Left ventricle myocardium inferior (tissue), 1 donor: ENCODE measurements at places on chromosomes 5 and 9. TPM values are rescaled to one million over a fixed set of nuclear protein-coding genes. Genes with fewer than 3 reads are reported as not detected.

TSLP gene
- total RNA-seq: 5.3 TPM

DMXL1 gene
- total RNA-seq: 22.3 TPM

- no peak for DNase-seq
Measured at GRCh38 chr5:149040421-149040820, 22.4 kb downstream of the SH3TC2 start.

DNA sequence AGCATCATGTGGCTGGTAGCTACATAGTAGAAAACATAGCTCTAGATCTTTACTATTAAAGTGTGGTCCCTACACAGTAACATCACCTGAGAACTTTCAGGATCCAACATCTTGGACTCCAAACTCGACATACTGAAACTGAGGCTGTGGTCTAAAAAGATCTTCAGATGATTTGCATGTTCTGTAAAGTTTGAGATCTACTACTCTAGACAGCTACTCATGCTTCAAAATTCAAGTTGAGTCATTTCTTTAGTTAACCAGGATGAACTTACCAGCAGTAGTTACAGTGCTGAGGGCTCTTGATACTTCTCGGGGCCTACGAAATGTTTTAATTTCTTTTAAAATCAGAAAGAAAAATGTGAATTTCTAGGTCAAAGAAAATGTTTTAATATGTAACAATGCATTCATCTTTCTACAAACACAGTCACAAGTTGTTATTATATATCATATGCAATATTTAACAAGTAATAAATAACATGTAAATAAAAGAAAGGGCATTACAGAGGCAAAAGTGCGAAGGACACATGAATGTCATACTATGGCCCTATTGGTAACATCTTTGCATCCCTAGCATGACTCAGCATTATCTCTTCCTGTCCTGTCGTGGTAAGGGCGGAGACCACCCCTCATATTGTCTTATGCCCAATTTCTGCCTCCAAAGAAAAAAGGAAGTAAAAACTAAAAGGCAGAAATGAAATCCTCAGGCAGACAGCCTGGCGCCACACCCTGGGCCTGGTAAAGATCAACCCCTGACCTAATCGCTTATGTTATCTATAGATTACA is 563.9 kb upstream of the TLE4 start:
- DNase-seq: no peak

DNA sequence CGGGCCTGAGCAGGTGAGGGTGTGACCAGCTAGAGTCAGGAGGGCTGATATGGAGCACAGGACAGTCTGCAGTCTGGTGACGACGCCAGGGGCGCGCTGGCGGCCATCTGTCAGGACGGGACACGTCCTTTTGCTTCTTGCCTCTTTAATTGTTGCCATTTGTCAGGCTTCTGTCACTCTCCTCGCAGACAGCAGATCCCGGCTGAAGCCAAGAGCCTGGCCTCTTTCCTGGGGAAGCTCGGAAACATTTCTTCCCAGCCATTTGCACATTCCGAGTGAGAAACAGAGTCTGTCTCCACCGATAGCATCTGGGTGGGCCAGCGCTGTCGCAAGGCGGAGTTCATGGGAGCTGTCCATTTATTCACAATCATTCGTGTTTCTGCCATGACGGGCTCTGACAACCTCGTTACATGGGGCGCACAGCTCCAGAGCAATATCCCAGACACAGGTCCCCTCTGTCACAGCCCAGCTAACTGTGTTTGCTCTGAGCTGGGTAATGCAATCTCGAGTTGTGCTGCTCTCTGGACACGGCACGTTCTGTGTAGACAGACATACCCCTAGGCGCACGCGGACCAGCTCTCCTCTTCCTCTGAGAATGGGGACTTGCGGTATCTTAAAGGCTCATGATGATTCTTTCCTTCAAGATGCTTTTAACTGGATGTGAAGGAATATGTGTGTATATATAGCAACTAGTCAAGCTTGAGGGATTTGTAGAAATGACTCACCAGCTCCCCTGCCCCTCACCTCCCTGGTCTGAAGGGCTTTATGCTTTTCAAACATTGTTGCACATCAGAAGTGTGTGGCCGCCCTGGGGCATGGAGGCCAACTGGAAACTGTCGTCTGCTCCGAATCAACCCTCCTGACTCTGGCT is 105.3 kb upstream of the FCN2 start:
- no peak for DNase-seq

DNA sequence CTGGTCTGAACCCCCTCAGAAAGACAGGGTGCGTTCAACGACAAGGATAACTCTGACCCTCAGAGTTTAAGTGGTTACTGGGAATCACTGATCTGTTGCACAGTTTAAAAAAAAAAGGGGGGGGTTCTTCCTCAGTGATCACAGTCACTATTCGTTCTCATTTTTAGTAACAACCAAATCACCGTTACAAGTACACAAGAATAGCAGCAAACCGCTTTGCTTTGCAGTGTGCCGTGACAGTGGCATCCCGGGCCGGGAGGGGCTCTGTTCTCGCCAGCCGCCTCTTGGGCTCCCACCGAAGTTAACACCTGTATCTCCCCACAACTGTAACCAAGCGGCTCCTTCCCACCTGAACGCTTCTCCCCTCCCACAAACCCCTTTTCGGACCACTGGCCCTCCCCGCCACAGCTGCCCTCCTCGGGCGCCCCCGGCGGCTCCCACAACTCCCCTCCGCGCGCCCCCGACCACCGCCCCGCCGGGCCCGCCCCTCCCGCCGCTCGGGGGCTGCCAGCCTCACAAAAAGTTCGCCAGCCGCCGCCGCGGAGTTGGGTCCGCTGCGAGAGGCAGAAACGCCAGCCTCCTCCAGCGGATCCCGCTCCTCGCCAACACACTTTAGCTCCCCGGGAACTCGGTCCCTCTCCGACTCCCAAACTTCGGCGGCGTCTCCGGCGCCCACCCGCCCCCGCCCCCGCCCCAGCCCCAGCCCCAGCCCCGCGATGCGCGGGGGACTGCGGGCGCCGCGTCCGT is 1.2 kb downstream of the SSBP2 start:
- peak; percentile 27 for DNase-seq

DNA sequence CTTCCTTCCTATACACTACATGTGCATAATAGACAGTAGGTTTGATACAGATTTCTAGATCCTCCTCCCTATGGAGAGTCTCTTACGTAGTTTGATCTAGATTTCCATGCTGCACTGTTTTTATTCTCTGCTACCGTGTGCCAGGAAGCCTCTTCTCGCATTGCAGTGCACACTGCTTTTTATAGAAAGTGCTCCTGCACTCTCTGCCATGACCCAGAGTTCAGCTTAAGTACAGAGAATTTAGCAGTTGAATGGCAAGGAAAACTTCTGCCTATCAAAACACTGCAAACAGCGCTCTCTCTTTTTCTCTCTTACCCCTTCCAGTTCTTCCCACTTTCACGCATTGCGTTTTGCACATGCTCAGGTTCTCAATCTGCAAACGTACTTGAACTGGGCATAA is 187.4 kb downstream of the ARHGAP26 start:
- DNase-seq: no peak

DNA sequence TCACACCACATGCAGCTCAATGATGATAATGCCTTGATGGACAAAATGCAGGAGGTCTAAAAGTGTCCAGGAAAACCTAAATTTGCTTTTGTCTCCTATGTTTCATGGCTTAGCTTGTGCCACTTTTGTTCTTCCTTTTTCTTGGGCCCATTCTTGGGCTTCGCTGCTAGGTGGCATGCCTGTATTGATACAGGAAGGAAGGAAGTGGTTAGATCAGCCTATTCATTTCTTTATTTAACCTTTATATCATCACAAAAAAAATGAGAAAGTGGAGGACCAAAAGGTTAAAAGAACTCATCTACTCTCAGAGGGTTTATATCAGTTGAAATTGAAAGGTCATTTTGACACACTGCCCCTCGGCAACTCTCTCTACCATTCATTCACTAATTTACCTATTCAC is 260.2 kb downstream of the ARHGAP26 start:
- DNase-seq: no peak

- no peak for DNase-seq
Measured at GRCh38 chr9:76626141-76626540, 138.1 kb upstream of the PCA3 start.

WNK2 gene
- 218 TPM for total RNA-seq

GRIN1 gene
- not detected for total RNA-seq

DNA sequence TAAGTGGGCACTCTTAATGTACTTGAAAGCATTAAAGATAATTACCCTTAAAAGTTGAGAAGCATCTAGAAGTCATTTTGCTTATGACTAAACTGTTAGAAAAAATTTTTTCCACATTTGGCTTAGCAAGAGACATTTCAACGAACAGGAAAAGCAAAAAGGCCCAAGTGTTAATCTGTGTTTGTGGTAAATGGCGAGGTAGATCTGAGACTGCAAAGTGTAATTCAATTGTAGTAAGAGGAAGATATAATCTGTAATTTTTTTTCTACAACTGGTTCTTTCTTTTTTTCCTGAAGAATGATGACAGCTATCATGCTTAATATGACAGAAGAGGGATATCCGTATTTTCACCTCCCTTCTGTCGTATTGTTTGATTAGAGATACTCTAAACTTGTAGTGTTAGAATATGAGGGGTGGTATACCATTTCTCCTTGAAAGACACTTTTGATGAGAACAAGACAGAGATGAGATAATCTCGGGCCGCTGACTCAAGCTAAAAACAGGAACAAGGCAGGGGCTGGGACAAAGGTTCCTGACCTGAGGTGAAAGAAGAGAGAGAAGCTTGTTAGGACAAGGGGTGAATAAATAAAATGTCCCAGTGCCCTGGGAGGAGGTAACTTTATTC is 459.3 kb upstream of the ZNF608 start:
- DNase-seq: no peak

SHISAL2B gene
- not detected for total RNA-seq

- DNase-seq: peak; percentile 30
Measured at GRCh38 chr5:145936401-145937131, at the start of gene SH3RF2. Gene SH3RF2, plus strand, starts transcription at chr5:145936578. Its CDS starts 1,351 bp downstream, at chr5:145937929.
